ENCODE measurements at places on chromosomes 6 and 20.
A peak's percentile ranks its signal among the peaks of the same experiment; 100 is the strongest.

DNA sequence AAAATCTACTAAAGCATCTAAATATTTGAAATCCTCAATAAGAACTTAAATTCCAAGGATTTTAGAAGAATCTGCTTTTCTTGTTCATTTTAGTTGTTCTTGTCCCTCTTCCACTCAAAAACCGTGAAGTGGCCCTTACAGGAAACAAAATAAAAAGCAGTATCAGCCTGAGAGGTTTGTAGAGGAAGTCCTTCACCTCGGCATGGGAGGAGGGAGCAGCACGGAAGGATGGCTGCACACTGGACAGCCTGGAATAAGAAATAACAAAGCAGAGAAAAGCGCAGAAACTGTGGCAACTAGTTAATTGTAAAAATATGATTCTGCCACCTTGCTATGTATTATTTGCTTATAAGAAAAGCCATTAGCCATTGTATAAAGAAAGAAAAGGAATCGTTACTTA lies 46.1 kb downstream of the RALGAPA2 start:
- no peak for DNase-seq

- no peak for DNase-seq
These were observed 1.9 kb downstream of the TOMM34 start for GRCh38 chr20:44958276-44958675.

GRCh38 chr20:35726842-35727711 lies 15.0 kb downstream of the RBM39 start:
- DNase-seq: no peak

GRCh38 chr6:108914235-108915022 lies 66.2 kb downstream of the ARMC2 start:
- peak; percentile 52 for DNase-seq
